ENCODE measurements at places on chromosomes 2 and 18. TPM values are rescaled to one million over a fixed set of nuclear protein-coding genes. Genes with fewer than 3 reads are reported as not detected.

The MEP1B gene
- total RNA-seq = not detected

DNA sequence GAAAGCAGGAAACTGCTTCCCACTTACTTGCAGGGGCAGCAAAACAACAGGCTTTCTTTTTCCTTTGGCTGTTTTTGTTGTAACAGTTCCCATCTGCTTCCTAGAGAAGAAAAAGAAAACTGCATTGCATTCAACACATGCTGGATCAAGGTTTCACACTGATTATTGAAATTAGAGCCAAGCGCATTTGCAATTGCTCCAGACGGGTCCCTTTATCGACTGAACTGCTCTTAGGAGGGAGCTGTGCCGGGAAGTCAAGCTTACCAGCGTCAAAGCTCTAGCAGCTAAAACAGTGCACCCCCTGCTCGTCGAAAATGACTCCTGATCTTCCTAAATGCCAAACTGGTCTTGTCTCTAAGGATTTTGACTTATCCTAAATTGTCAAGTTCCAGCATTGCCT, 164.0 kb upstream of the SESTD1 start:
- H3K4me3 ChIP-seq = no peak overlapping the region
- peak; percentile 17 for DNase-seq
- H3K4me1 ChIP-seq = peaks cover 6% of the 10 kb centered on the region
- no peaks in the 10 kb centered on the region for H3K27me3 ChIP-seq

The PROKR1 gene
- 0.22 TPM for total RNA-seq

- no peak overlapping the region for H3K27ac ChIP-seq
- H3K36me3 ChIP-seq = no peaks in the 10 kb centered on the region
- no peak for DNase-seq
- H3K4me1 ChIP-seq = peaks cover 6% of the 10 kb centered on the region
- no peak overlapping the region for H3K4me3 ChIP-seq
These were observed 44.1 kb downstream of the EFR3B start for GRCh38 chr2:25085761-25086560.

DNA sequence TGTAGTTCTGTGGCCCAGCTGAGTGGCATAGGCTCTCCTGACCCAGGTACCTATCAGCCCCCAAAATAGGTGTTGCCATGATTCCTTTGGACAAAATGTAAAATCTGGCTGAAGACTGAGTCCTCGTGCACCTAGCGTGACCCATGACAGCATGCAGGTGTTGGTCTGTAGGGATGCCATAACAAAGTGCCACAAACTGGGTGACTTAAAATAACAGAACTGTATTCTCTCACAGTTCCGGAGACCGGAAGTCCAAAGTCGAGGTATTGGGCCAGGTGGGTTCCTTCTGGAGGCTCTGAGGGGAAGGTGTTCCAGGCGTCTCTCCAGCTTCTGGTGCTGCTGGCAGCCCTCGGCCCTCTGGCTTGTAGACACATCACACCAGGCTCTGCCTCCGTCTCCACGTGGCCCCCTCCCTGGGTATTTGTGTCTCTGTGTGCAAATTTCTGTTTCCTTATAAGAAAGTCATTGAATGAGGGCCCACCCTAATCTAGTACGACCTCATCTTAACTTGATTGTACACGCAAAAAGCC, 34.5 kb downstream of the LRRFIP1 start:
- no peaks in the 10 kb centered on the region for H3K27me3 ChIP-seq
- no peaks in the 10 kb centered on the region for H3K4me1 ChIP-seq
- no peak for DNase-seq
- no peak overlapping the region for H3K4me3 ChIP-seq
- no peaks in the 10 kb centered on the region for H3K36me3 ChIP-seq
- H3K27ac ChIP-seq = no peak overlapping the region

DNA sequence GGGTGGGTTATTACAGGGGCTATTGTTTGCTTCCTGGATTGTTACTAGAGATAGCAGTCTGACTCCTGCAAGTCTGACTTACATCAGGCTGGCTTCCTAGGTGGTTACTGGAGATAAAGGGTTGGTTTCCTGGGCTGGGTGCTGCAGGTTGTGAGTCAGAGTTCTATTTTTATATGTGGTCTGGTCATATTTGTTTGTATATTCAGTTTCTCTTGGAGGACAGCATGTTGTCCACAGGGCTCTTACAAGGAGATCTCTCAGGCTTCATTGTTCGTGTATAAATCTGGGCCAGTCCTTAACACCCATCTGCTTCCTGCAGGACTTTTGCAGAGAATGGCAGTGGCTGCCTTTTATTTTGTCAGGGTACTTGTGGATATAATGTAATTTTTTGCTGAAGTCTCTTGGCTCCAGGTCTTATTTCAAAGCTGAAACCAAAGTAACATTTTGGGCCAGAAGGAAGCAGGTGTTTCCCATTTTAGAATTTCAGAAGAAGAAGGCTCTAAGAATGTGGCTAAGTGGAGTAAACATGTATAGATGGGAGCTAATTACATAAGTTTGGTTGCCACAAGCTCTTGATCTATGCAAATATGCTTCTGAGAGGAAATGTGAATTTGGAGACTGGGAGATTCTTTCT, 65.9 kb upstream of the SLC16A14 start:
- no peak overlapping the region for H3K4me3 ChIP-seq
- no peak overlapping the region for H3K27ac ChIP-seq
- H3K27me3 ChIP-seq = no peaks in the 10 kb centered on the region
- no peaks in the 10 kb centered on the region for H3K36me3 ChIP-seq
- H3K4me1 ChIP-seq = peaks cover 4% of the 10 kb centered on the region
- DNase-seq = no peak

- H3K36me3 ChIP-seq = no peaks in the 10 kb centered on the region
- H3K4me1 ChIP-seq = no peaks in the 10 kb centered on the region
- no peaks in the 10 kb centered on the region for H3K27me3 ChIP-seq
- DNase-seq = no peak
- no peak overlapping the region for H3K4me3 ChIP-seq
These were observed 355.2 kb downstream of the ZNF516 start for GRCh38 chr18:76139844-76140243.

DNA sequence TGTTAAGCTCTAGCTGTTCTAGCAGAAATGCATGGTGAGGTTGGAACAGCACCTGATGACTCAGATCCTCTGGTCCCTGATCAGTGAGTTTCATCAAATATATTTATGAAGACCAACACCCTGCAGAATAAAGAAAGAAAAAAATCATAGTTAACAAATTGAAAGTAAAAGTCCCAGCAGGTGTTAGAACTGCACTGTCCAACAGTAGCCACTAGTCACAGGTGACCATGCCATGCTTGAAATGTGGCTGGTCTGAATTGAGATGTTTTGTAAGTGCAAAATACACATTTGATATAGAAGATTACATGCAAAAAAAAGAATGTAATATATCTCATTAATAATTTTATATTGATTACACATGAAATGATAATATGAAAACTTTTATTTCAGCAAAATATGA, 1010.7 kb upstream of the ZEB2 start:
- H3K4me1 ChIP-seq = no peaks in the 10 kb centered on the region
- no peaks in the 10 kb centered on the region for H3K27me3 ChIP-seq
- no peaks in the 10 kb centered on the region for H3K36me3 ChIP-seq

- no peak overlapping the region for H3K4me3 ChIP-seq
- H3K27me3 ChIP-seq = no peaks in the 10 kb centered on the region
- H3K36me3 ChIP-seq = no peaks in the 10 kb centered on the region
- DNase-seq = peak; percentile 37
- no peak overlapping the region for H3K27ac ChIP-seq
These were observed 119.4 kb downstream of the CYRIA start for GRCh38 chr2:16546128-16546754.

The NT5DC4 gene
- total RNA-seq = not detected

DNA sequence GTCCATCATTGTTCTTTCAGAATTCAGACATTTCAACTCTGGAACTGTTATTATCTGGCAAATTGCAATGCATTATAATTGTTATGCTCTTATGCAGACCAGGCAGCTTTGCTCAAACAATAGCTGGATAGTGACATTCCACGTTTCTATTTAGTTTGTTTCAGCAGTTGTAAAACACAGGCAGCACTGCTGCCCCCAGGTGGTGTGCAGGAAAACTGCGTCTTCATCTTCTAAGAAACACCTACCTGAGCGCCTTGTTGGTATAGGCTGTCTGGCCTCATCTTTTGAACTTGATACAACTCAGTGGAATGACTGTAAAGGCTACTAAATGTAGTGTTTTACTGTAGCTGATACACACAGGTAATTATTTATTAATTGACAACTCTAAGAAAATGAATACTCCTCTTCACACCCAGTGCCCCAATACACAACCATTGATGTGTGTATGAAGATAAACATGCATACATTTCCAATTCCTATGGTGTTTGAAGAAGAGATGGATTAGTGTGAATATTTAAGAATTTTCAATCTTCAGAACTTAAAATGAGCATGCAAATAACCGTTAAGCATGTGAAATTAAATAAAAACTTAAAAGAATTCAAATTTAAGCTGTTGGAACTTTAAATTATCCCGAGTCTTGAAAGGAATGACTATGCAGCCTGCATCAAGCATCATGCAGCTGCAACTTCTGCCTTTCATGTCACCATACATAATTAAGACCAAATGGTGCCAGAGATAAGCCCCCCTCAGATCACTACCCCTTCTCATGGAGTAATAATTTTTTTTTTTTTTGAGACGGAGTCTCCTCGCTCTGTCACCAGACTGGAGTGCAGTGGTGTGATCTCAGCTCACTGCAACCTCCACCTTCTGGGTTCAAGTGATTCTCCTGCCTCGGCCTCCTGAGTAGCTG, 85.6 kb downstream of the CD8B2 start:
- H3K36me3 ChIP-seq = no peaks in the 10 kb centered on the region
- H3K4me1 ChIP-seq = peaks cover 14% of the 10 kb centered on the region
- H3K27me3 ChIP-seq = no peaks in the 10 kb centered on the region
- H3K4me3 ChIP-seq = no peak overlapping the region

DNA sequence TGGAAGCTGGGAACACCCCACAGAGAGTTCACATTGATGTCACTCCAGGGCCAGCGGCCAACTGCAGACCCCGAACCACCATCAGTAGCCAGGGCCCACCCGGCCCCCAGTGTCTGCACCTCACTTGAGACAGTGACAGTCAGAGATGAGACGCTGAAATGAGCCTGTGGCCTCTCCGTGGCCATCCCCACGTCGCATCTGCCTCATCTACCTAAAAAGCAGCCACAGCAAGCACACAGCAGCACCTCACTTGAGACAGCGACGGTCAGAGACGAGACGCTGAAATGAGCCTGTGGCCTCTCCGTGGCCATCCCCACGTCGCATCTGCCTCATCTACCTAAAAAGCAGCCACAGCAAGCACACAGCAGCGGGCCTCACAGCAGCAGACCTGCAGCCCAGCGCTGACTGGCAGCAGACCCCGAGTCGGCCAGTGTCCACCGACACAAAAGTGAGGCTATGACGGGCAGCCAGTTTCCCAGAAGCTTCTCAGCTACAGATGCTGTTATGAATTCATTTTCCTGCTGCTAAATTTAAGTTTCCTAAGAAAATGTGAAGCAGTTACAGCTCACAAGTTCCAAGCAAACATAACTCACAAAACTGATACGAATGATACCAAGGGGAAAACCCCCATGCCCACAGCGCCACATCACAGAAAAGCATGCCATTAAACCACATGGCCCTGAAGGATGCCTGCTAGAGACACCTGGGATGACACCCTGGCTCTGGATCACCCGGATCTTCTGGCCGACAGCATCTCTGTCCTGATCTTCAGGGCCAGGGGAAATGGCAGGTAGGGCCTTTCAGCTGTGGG, 27.7 kb downstream of the SNORC start:
- peaks cover 16% of the 10 kb centered on the region for H3K36me3 ChIP-seq
- DNase-seq = no peak
- H3K4me3 ChIP-seq = no peak overlapping the region
- H3K27me3 ChIP-seq = no peaks in the 10 kb centered on the region
- peaks cover 8% of the 10 kb centered on the region for H3K4me1 ChIP-seq

DNA sequence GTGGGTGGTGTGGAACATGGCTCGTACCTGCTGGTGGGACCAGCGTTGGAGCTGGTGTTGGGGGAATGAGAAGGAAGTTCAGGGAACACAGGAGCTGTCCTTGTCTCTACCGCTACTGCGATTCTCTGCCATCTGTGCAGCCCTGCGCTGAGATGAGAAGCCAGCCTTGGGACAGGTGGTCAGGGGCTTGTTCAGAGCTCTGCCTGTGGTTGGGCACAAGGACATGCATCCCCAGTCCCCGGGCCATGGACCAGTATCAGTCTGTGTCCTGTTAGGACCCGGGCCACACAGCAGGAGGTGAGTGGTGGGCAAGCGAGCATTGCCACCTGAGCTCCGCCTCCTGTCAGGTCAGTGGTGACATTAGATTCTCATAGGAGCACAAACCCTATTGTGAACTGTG, 164.4 kb downstream of the TSN start:
- DNase-seq = no peak
- H3K36me3 ChIP-seq = no peaks in the 10 kb centered on the region
- H3K4me3 ChIP-seq = no peak overlapping the region
- no peak overlapping the region for H3K27ac ChIP-seq
- no peaks in the 10 kb centered on the region for H3K4me1 ChIP-seq

DNA sequence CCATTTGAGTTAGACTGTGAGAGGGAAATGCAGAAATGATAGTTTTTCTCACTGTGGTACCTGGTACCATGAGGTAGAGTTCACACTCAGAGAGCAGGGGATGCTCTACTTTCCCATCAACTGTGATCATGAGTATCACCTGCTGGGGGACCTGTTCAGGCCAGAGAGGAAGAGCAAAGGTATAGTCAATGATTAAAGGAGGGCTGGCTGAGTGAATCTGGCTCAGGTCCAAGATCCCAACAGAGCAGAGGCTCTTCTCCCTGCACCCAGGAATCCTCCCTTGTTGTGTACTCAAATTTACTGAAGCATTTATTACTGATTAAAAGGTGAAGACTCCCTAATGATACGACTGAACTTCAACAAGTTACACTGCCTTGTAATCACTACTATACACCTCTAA, 104.6 kb upstream of the CHRNA1 start:
- H3K27me3 ChIP-seq = no peaks in the 10 kb centered on the region
- no peak overlapping the region for H3K4me3 ChIP-seq
- no peaks in the 10 kb centered on the region for H3K36me3 ChIP-seq
- no peak overlapping the region for H3K27ac ChIP-seq
- H3K4me1 ChIP-seq = no peaks in the 10 kb centered on the region

DNA sequence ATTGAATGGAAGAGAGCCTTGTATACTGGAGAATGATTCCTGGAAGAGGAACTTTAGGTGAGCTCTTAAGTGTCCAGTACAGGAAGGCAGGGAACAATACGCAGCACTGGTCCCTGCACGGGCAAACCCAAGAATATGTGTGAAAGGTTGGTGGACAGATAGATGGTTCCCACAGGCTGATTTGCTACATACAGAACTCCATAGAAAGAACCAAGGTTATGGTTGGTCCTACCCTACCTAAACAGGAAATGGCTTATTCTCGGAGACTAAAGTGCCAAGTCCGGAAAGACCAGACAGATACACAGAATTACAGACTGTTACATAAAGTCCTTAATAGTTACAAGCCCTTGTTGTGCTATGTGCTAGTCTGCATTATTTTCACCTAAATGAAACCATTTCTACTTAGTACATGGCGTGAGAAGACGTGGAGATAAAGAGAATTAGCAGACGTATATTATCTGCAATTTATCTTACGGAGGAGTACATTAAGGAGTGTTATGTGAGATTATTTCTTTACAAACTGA, 1.2 kb downstream of the REV1 start:
- H3K4me1 ChIP-seq = peaks cover 8% of the 10 kb centered on the region
- H3K27ac ChIP-seq = peak overlapping the region; percentile 95
- no peak for DNase-seq
- no peaks in the 10 kb centered on the region for H3K36me3 ChIP-seq
- peak overlapping the region; percentile 100 for H3K4me3 ChIP-seq

GRCh38 chr18:63319383-63320122, at the start of gene BCL2:
BCL2 (minus strand) TSS chr18:63319769.
- no peaks in the 10 kb centered on the region for H3K36me3 ChIP-seq
- peak within 1 kb of the TSS; percentile 79 for H3K4me3 ChIP-seq
- peaks cover 19% of the 10 kb centered on the region for H3K4me1 ChIP-seq

All from tibial nerve (tissue), 4 donors.